ENCODE measurements at places on chromosomes 12 and 14. TPM values are rescaled to one million over a fixed set of nuclear protein-coding genes. Genes with fewer than 3 reads are reported as not detected.
A peak's percentile ranks its signal among the peaks of the same experiment; 100 is the strongest.

DNA sequence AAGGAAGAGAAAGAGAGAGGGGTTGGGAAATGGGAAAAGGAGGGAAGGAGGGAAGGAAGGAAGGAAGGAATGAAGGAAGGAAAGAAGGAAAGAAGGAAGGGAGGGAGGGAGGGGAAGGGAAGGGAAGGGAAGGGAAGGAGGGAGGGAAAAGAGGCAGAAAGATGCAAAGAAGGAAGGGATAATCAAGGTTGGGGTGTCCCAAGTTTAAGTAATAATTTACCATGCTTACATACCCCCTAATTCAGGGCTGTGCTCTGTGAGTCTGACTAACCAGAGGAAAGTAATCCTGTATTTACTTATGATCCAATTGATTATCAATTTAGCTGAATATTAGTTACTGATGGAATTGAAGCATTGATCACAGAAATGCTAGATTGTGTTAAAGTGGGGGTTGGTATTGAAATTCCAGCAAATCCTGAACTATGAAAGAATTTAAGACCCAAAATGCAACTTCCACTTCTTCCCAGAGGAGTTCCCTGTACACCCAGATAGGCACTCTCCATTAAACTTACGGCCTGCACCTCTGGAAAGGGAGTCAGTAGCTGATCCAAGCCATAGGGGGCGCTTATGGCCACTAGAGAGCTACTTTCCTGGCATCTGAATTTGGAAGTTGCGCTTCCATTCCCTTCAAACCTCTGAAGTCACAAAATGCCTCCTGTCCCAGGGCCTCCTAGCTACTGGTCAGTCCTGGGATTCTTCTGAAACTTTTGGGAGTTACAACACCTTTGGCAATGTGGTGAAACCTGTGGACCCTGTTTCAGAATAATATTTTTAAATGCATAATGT is 162.7 kb upstream of the PWP1 start:
- DNase-seq: peak; percentile 23
- no peak overlapping the region for H3K4me3 ChIP-seq
- no peaks in the 10 kb centered on the region for H3K27me3 ChIP-seq
- no peak overlapping the region for H3K27ac ChIP-seq
- no peaks in the 10 kb centered on the region for H3K36me3 ChIP-seq

DNA sequence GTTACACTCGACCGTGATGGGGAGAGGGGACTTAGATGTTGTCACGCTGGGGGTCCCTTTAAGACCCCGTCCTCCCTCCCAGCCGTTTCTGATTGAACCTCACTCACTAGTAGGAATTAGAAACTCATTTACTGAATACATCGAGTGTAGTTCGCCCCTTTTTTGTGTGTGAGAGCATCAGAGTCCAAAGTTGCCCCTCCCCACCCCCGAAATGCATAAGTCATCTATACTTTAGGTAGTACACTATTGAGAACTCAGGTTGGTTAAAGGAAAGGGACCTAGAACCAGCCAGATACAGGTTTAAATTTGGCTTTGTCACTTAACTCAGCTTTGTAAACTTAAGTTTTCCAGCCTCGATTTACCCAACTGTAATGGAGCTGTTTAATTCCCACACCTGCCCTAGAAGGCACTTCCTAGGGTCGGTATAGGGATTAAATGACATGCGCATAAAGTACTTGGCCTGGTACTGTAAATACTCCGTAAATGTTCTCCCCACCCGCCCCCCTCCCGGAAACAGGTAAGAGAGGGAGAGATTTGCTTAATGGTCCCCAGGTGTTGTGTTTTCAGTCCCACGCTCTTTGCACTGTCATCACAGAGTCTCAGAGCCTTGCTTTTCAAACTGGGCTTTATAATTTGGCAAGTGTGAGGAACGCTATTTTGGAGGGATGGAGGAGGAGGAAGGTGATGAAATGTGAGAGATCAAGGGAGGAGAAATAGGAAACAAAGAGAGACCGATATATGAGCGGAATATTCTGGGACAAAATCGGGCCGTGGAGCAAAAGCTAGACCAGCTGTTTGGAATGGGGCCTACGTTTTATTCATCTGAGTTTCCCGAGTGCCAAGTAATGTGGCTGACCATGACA is 897 bp downstream of the SUDS3 start:
- H3K4me3 ChIP-seq: peak overlapping the region; percentile 90
- peaks cover 14% of the 10 kb centered on the region for H3K36me3 ChIP-seq
- H3K4me1 ChIP-seq: peaks cover 7% of the 10 kb centered on the region
- no peak for DNase-seq
- no peaks in the 10 kb centered on the region for H3K27me3 ChIP-seq

- no peaks in the 10 kb centered on the region for H3K4me1 ChIP-seq
- H3K36me3 ChIP-seq: no peaks in the 10 kb centered on the region
- no peak for DNase-seq
- no peak overlapping the region for H3K4me3 ChIP-seq
- no peak overlapping the region for H3K27ac ChIP-seq
These were observed 1.4 kb downstream of the AKAP6 start for GRCh38 chr14:32330351-32331111.

DNA sequence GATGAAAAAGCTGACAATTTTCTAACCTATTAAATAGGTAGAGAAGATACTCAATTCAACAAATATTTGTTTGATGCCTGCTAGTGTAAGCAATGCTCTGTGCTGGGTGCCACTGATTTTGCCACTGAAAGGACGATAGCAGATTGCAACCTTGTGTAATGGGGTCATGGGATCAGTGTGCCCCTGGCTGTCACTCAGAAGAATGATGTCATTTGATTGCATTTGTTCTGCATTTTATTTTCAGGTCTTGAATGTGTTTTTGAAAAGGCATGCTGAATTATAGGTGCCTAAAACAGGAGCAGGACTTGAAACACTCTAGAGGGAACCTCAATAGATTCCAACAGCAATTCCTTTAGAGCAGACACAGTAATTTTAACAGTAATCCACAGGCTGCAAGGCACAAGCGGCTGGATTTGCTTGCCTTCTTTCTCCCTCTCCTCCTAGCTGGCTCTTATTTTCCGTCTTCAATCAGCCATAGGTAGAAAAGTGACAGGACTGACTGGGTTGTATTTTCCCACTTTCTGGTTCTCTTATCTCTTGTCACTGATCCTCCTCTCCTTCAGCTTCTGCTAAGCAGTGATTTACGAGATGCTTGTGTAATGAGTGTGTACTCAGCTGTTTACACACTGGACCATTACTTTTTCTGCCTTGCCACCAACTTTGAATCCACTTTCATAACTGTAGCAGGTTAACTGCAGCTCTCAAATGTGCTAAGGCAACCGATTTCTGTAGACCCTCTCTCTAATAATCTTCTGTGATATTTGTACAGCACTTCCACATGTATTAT is 4.1 kb downstream of the PLXNC1 start:
- H3K4me3 ChIP-seq: no peak overlapping the region
- no peak overlapping the region for H3K27ac ChIP-seq
- DNase-seq: no peak
- H3K36me3 ChIP-seq: no peaks in the 10 kb centered on the region
- H3K27me3 ChIP-seq: peaks cover 55% of the 10 kb centered on the region

DNA sequence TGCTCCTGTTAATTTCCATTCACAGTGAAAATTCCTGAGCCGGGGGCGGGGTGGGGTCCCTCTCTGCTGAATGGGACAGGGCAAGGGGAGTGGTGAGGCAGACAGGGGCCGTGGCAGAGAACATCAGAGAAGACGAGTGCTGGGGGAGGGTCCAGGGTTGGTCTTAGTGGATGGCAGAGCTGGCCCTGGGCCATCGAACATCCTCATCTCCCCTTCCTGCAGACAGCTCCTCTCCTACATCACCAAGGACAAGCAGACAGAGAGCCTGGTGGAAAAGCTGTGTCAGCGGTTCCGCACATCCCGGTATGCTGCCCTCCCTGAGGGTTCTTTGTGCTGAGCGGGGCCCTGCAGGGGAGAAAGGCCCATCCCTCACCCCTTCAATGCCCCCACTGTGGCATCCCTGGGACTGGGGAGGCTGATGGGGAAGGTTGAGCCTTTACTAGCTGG is 5.0 kb upstream of the GAPDH start:
- no peak overlapping the region for H3K27ac ChIP-seq
- no peak for DNase-seq
- H3K4me1 ChIP-seq: no peaks in the 10 kb centered on the region
- no peak overlapping the region for H3K4me3 ChIP-seq
- H3K27me3 ChIP-seq: no peaks in the 10 kb centered on the region

GRCh38 chr12:58341791-58342190 is 400.4 kb downstream of the ATP23 start:
- no peak overlapping the region for H3K27ac ChIP-seq
- H3K4me1 ChIP-seq: no peaks in the 10 kb centered on the region
- H3K27me3 ChIP-seq: no peaks in the 10 kb centered on the region
- DNase-seq: no peak

- H3K4me1 ChIP-seq: no peaks in the 10 kb centered on the region
- no peak overlapping the region for H3K27ac ChIP-seq
- no peaks in the 10 kb centered on the region for H3K36me3 ChIP-seq
- no peak overlapping the region for H3K4me3 ChIP-seq
These were observed 92.7 kb downstream of the BORCS5 start for GRCh38 chr12:12449533-12450025.

DNA sequence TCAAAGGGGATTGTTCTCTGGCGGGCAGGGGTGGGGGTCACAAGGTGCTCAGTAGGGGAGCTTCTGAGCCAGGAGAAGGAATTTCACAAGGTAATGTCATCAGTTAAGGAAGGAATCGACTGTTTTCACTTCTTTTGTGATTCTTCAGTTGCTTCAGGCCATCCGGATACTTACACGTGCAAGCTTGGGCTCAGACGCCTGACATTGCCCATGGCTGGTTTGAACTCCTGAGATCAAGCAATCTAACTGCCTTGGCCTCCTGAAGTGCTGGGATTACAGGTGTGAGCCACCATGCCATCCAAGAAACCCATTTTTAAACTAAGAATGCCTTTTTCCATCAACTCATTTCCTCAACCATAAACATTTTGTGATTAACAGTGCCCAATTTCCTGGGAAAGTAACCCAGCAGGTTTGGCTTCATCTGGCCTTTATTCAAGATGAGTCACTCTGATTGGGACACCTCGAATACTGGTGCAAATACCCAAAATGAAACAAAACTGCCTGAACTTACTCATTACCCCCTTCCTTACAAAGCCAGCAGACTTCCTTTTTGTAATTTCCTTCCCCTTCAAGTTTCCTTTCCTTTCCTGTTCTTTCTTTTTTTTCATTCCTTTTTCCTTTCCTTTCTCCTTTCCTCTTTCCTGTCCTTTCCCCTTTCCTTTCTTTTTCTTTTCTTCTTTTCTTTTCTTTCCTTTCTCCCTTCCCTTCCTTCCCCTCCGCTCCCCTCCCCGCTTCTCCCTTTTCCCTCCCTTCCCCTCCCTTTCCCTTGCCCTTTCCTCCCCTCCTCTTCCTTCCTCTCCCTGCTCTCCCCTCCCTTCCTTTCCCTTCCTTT is 10.2 kb upstream of the RNASE10 start:
- no peaks in the 10 kb centered on the region for H3K4me1 ChIP-seq
- DNase-seq: no peak
- H3K27ac ChIP-seq: no peak overlapping the region
- no peaks in the 10 kb centered on the region for H3K36me3 ChIP-seq
- no peaks in the 10 kb centered on the region for H3K27me3 ChIP-seq
- no peak overlapping the region for H3K4me3 ChIP-seq

DNA sequence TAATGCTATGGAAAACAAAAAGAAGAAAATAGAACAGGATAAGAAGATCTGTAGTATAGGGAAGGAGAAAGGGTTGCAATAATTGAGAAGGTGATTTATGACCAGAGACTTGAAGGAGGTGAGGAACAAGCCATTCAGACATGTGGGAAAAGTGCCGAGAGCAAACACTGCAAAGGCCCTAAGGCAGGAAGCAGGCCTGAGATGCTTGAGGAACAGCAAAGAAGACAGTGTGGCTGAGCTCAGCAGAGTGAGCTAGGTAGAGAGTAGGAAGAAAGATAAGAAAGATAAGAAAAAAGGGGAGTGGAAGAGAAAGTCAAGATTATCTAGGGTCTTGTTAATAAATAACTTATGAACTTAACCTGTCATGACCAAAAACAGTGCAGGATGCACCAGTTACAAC is 671.8 kb downstream of the RPS29 start:
- no peaks in the 10 kb centered on the region for H3K36me3 ChIP-seq
- no peak for DNase-seq
- no peaks in the 10 kb centered on the region for H3K4me1 ChIP-seq
- no peaks in the 10 kb centered on the region for H3K27me3 ChIP-seq
- no peak overlapping the region for H3K4me3 ChIP-seq
- no peak overlapping the region for H3K27ac ChIP-seq

GRCh38 chr12:125528281-125528680 is 463.0 kb downstream of the AACS start:
- no peaks in the 10 kb centered on the region for H3K4me1 ChIP-seq
- no peak overlapping the region for H3K27ac ChIP-seq
- H3K27me3 ChIP-seq: no peaks in the 10 kb centered on the region
- no peak overlapping the region for H3K4me3 ChIP-seq
- DNase-seq: no peak

GRCh38 chr14:96225745-96226151 is 21.1 kb downstream of the BDKRB2 start:
- no peaks in the 10 kb centered on the region for H3K36me3 ChIP-seq
- no peaks in the 10 kb centered on the region for H3K4me1 ChIP-seq
- no peak overlapping the region for H3K27ac ChIP-seq
- no peaks in the 10 kb centered on the region for H3K27me3 ChIP-seq

- H3K27me3 ChIP-seq: no peaks in the 10 kb centered on the region
- H3K4me3 ChIP-seq: no peak overlapping the region
- peaks cover 62% of the 10 kb centered on the region for H3K36me3 ChIP-seq
- no peak overlapping the region for H3K27ac ChIP-seq
- no peaks in the 10 kb centered on the region for H3K4me1 ChIP-seq
These were observed 36.6 kb downstream of the DHX37 start for GRCh38 chr12:124952295-124952694.

- H3K36me3 ChIP-seq: no peaks in the 10 kb centered on the region
- H3K27ac ChIP-seq: no peak overlapping the region
- no peaks in the 10 kb centered on the region for H3K4me1 ChIP-seq
These were observed 251.4 kb upstream of the ATXN7L3B start for GRCh38 chr12:74286254-74286653.

GRCh38 chr12:87096082-87096585 is 839.9 kb upstream of the MGAT4C start:
- H3K36me3 ChIP-seq: no peaks in the 10 kb centered on the region
- no peaks in the 10 kb centered on the region for H3K27me3 ChIP-seq
- no peak overlapping the region for H3K27ac ChIP-seq
- DNase-seq: no peak
- no peaks in the 10 kb centered on the region for H3K4me1 ChIP-seq

GRCh38 chr12:48104531-48104930 is 1.3 kb downstream of the SENP1 start:
- H3K27me3 ChIP-seq: no peaks in the 10 kb centered on the region
- H3K4me3 ChIP-seq: peak overlapping the region; percentile 99
- H3K36me3 ChIP-seq: no peaks in the 10 kb centered on the region
- H3K4me1 ChIP-seq: peaks cover 6% of the 10 kb centered on the region
- H3K27ac ChIP-seq: no peak overlapping the region

DNA sequence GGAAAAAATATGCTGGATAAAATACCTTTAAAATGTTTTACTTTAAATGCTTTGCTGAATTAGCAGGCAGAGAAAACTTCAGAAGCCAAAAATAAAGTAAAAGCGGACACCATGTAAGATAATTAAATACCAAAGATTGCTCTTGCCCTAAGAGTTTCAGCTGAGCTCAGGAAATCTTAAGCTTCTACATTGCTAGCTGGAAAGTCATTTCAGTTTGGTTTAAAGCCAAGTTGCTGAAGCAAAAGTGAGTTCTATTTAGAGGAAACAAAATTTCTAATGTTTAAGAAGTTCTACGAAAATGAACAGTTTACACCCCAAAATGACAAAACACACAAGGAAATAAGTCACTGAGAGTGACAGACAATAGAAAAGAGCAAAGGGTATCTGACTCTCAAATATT is 310.0 kb downstream of the ADAMTS20 start:
- DNase-seq: no peak
- H3K4me1 ChIP-seq: no peaks in the 10 kb centered on the region
- no peak overlapping the region for H3K4me3 ChIP-seq
- H3K27me3 ChIP-seq: no peaks in the 10 kb centered on the region
- no peaks in the 10 kb centered on the region for H3K36me3 ChIP-seq
- no peak overlapping the region for H3K27ac ChIP-seq

Gene VWF
- total RNA-seq: 0.60 TPM

Gene SMIM41
- total RNA-seq: 0.31 TPM

Gene EFS
- 27.8 TPM for total RNA-seq

Gene METTL17
- total RNA-seq: 75.8 TPM

Gene KCNA5
- total RNA-seq: 0.11 TPM

Data from H1 (cell line).